Mesendoderm (in vitro differentiated cells): ENCODE measurements at places on chromosomes 11 and 22.

DNA sequence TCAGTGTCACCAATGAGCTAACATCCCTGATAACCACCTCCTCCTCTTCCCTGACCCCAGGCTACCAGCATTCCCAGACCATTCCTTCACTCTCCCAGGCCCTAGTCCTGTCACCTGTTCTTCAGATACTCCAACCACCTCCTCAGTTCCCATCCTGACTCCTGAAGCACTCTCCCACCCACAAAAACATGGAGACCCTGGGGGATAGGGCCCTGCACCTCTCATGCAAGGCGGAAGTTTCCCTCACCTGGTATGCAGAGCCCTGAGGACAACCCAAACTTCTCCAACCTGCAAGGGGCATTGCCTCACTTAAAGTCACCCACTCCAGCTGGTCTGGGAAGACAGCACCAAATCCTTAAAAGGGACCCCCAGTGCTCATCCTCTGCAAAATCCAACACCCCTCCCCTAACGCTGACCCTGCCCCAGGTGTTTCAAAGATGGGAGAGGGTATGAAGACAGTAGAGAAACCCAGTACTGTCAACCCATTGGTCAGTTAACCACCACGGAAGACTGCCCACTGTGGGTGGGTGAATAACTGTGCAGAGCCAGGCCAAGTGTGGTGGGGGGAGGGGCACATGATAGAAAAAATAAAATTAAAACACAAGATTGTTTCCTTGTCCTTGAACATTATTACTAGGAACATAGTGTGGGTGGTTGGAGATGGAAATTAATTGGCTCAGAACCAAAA lies 1.4 kb downstream of the TNKS1BP1 start:
- DNase-seq, result peak; percentile 87

DNA sequence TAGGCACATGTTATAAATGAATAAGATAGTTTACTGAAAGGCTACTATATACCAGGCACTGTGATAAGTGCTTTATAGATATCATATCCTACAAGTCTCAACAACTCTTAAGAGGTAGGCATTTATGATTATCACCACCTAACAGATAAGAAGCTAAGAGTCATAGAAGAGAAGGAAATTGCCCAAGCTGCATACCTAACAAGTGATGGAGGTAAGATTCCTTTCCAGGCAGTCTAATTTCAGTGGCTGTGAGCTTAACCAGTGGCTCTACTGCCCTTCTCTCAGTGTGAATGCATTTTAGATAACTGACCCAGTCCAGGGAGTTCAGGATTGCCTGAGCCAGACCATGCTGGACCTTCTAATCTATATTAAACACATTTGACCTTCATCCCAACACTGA lies 39.2 kb downstream of the HEPHL1 start:
- DNase-seq, result peak; percentile 30

GRCh38 chr11:92659793-92660192 lies 309.7 kb upstream of the MTNR1B start:
- no peak for DNase-seq

GRCh38 chr22:47391169-47392053 lies 629.0 kb downstream of the TBC1D22A start:
- no peak for DNase-seq

- DNase-seq, result no peak
Measured at GRCh38 chr11:75773595-75774353, 5.2 kb downstream of the DGAT2 start.

GRCh38 chr11:47161134-47161854 lies 15.4 kb downstream of the ARFGAP2 start:
- peak; percentile 87 for DNase-seq

DNA sequence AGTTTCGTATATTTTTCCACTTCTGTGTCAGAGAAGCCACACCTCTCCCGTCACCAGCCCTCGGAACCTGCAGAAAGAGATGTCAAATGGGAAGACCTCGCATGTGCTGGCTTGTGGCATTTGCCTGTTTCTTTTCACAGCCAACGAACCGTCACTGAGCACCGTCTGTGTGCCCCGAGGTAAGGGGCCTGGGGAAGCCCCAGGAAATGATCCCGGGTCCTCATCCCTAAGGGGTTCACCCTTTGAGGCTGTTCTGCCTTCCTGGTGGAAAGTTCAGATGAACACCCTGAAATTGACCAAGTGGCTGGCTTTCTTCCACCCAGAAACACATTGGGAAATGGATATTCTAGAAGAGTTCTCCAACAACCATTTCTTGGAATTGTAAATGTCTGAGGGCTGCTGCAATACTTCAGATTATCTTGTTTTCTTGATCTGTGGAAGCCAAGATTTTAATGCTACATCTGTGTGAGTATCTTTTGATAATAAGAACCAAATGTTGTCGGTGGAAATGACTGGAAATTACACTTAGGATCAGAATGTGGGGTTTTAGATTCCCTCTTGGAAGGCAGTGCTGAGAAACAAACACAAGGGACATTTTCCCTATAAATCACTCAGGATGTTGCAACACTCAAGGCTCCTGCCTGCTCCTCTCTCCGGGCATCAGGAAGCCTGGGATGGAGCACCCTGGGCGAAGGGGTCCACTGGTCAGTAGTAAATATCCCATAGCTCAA lies 37.6 kb downstream of the RIBC2 start:
- DNase-seq, result no peak

DNA sequence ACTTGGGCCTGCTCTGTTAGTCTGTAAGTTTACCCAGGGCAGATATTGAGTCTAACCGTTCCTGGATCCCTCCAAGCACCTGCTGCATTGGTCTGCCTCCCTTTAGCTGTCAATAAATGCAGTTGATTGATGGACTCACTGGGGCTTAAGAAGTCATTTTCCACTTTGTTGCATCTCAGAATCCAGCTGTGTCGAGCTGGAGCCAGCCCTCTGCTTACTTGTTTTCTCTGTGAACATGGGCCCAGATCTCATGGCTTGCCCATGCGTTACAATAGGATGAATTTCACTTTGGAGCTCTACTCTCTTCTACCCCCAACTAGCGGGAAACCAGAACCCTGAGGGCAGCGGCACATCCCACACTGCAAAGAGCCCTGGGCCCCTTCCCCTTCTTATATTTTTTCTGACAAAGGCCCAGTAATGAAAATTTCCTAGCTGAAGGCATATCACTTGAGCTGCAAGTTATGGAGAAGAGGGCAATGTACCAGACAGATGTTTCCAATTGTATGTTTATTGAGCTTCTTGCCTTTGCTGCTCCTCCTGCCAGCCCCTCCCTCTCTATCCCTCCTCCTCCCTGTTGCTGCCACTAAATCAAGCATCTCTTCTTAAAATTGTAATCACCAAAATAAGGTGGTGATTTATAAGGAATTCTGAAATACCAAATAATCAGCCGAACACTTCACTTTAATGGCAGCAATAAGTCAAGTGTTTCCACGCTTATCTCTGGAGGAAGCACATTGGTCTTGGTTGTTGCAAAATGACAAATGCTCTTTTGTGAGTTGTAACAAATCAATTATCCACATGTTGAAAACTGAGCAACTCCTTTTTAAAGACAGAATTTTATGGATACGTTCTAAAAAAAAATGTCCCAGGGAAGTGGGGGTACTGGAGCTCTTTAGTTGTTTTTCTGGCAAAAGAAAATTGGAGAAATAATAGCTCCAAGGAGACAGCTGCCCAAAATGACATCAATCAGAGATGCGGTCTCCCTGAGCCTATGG lies 212.3 kb upstream of the ZBED5 start:
- DNase-seq, result no peak

DNA sequence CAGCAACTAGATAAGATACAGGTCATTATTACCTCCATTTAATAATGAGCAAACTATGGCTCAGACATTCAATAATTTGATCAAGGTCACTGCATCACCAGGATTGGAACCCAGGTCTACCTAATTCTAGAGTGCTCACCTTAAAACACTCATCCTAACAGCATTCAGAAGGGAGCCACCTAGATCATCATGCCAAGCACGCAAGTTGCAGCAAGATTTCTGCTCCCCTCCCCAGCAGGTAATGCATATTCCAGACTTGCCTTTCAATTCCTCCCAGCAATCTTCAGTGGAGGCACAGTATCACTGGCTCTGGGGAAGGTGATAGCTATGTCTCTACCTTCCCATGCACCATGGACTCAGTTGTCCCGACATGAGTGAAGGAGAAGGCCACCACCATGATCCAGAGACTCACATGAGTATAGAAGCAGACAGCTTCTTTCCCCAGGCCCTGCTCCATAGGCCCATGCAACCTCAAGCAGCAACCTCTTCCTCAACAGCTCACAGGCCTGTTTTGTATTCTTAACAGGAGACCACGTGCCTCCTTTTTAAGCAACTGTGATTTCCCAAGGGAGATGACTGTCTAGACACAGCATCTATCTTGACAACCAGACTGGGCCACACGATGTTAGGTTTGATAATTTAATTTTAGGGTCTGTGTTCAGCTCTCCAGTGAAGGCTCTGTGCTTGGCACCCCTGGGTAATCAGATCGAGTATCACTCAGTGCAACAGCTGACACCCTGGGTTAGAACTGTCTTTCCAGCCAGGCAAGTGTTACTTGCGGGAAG lies 36.4 kb downstream of the RAB30 start:
- no peak for DNase-seq

DNA sequence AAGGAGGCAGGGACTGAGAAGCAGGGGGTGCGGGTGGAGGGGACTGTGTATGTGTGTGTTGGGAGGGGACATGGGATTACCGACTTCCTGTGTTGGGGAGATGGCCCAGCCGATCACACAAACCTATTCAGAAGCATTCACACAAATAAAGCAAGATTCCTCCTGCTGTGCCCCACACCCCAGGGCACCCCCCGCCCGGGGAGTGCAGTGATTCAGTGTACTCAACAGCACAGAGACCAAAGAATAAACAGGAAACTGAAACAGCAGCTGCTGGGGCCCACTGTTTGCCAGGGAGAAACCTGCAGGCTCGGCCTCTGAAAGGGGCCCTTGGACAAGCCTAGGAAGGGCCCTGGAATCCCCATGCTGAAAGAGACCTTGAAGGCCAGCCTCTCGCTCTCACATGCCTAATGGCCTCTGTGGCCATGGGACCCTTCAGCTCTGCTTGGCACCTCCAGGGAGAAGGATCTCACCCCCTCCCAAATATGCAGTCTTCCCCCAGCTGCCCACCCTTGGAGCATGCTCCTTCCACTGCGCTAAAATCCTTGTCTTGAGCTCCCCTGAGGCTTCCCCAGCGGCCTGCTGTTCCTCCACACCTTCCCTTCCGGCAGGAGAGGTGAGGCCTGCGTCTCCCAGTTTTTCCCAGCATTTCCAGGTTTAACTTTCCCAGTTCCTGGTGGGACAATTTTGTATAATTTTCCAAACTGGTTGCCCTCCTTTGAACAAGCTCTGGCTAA lies 72.9 kb downstream of the CSNK2A3 start:
- peak; percentile 56 for DNase-seq

DNA sequence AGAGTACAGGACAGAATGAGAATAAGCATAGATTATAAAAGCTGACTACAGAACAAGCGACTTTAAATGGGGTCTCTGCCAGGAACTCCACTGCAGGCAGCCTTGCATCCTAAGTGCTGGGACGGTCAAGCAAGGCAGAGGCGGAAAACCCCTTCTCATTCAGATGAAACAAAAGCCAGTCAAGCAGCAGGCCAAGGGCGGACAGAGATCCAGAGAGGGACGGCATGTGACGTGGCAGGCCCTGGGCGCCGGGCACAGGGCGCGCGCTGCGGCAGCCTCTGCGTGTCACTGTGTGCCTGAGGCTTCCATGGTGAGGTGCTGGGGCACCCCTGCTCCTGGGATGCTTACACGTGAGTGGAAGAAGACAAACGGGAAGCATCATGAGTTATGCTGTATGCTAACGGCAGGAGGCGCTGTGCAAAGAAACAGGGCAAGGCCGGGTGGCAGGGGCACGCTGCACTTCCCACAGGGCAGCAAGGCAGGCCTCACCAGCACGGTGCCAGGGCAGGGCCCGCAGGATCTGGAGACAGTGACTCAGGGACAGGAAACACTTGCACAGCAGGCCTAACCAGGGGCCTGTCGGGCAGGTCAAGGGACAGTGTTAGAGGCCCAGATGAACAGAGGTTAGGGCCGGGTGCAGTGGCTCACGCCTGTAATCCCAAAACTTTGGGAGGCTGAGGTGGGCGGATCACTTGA lies 6.2 kb downstream of the TOLLIP start:
- DNase-seq, result peak; percentile 40

- DNase-seq, result no peak
Measured at GRCh38 chr11:65767406-65767805, 13.4 kb downstream of the AP5B1 start.

GRCh38 chr11:127458561-127458960 lies 458.0 kb upstream of the KIRREL3 start:
- DNase-seq, result no peak

- peak; percentile 79 for DNase-seq
Measured at GRCh38 chr22:32811788-32812545, 10.5 kb downstream of the TIMP3 start.

DNA sequence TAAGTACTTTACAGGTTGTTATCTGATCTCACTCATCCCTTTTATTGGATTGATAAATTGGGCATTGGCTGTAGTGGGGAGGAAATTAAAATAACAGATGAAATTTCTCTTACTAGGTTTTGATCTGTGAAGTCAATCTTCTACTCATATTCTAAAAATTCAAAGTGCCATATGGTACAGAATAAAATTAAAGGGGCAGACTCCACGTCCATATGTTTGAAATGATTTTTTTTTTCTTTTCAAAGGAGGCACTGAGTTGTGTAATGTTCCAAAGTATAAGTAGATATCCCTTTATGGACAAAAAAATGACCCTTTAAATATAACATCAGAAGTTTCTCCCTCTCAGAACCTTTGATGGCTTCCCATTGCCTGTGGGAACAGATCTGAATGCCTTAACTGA lies 207.4 kb downstream of the DBX1 start:
- no peak for DNase-seq

- DNase-seq, result no peak
Measured at GRCh38 chr11:73761403-73761945, 600 bp upstream of the RAB6A start.

DNA sequence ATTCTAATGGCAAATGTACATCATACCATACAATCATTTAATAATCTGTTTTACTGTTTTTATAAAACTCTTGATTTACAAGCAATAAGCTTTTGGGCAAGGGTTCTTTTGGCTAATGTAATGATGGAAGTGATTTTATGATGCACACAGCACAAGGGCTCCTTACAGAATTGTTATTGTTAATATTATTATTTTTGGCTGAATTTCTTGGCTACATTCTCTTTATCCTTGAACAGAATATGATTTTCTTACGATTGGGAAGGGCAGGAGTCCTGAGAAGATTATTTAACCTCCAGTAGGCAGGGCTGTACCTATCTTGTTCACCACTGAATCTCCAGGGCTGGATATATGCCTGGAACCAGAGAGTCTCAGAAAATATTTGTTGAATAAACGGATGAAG lies 70.4 kb upstream of the ARHGAP20 start:
- no peak for DNase-seq

DNA sequence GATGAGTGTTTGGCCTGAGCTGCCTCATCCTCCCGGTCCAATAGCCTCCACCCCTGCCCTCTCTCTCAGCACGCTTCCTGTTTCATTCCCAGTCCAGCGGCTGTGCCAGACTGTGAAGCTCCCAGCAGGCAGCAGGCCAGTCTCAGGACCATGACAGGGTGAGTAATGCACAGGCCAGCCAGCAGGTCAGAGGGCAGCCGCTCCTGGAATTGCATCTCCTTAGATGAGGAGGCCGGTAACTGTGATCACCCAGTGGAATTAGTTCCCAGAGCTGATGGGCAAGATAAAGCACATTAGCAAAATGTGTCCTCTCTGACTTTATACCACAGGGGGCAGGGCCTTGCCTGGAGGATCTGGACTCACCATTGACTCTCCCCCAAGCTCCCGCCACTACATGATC lies 251.2 kb downstream of the ETS1 start:
- peak; percentile 27 for DNase-seq

- DNase-seq, result peak; percentile 76
Measured at GRCh38 chr11:128802358-128802981, 64.6 kb downstream of the KCNJ1 start.
